ENCODE measurements at places on chromosomes 12 and 14.

DNA sequence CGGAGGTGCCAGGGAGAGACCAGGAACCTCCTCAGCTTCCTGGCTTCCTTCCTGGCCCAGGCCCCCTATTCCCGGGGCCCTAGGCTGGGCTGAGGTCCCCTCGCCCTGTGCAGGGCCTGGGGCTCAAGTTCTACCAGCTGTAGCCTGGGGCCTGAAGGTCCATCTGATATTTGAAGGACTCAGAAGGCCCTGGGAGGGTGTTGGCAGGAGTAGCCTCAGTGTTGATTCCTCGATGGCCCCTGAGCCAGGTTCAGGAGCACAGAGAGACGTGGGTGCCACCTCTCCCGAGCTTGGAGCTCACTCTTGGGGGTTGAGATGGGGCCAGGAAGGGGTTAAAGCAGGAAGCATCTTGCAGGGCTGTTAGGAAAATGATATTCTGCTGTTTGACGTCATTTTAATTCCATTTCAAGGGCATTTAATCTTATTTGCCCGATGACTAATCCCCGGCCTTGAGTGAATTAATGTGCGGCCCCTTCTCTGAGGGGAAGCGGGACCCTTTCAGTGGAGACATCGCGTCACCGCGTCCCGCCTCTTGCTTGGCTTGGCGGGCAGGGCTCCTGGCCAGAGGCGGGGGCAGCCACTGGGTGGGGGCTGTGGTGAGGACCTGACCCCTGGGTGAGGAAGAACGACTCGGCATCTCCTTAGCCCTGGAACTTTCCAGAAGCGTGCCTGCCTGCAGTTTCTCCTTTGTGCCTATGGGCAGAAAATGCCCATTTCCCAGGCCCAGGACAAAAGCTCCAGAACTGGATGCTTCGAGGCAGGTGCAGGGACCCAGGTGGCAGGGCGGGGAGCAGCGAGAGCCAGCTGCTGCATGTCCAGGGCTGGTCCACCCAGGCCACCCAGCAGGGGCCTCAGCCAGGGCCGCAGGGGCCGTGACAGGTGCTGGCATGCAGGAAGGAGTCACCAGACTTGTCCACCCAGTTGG is 158.3 kb downstream of the KIF26A start:
- DNase-seq = no peak

DNA sequence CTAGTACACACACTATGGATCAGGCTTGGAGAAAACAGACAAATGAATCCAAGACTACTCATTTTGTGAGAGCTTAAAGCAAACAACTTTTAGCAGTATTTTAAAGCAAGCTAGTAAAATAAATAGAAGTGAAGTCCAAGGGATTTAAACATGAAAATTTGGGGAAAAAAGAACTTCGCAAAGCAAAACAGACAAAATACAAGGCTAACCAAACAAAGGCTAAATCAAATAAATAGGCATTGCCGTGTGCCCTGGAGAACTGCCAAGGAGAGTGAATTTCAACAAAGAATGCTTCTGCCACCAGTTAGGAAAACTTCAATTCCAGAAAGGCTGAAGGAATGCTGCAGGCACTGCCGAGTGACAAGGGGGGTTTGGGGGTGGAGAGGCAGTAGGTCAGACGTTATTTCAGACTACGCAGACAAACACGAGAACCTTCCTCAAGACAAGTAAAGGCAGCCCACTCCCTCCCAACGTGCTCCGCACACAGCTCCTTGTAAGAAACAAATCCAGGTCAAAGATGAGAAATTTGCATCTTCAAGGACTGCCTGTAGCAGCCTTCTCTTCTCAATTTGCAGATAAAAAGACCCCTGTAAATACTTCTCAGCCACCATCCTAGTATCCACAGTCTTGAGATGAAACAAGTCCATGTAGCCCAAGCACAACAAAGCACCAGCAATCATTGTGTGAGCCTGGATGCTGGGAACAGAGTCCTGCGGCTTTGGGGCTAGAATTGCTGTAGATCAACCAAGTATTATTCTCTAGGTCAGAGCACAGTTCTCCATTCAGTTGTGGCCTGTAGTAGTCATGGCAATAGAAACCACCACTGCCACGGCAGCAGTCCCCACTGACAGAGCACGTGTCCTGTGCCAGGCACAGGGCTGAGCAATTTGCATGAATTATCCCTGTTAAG is 43.3 kb downstream of the EFCAB11 start:
- peak; percentile 54 for DNase-seq

GRCh38 chr14:68820536-68820935 is 27.7 kb upstream of the ZFP36L1 start:
- no peak for DNase-seq

- no peak for DNase-seq
These were observed 196.3 kb upstream of the PLEKHG7 start for GRCh38 chr12:92506460-92506859.

- DNase-seq = no peak
These were observed 31.5 kb upstream of the BHLHE41 start for GRCh38 chr12:26156201-26156871.

DNA sequence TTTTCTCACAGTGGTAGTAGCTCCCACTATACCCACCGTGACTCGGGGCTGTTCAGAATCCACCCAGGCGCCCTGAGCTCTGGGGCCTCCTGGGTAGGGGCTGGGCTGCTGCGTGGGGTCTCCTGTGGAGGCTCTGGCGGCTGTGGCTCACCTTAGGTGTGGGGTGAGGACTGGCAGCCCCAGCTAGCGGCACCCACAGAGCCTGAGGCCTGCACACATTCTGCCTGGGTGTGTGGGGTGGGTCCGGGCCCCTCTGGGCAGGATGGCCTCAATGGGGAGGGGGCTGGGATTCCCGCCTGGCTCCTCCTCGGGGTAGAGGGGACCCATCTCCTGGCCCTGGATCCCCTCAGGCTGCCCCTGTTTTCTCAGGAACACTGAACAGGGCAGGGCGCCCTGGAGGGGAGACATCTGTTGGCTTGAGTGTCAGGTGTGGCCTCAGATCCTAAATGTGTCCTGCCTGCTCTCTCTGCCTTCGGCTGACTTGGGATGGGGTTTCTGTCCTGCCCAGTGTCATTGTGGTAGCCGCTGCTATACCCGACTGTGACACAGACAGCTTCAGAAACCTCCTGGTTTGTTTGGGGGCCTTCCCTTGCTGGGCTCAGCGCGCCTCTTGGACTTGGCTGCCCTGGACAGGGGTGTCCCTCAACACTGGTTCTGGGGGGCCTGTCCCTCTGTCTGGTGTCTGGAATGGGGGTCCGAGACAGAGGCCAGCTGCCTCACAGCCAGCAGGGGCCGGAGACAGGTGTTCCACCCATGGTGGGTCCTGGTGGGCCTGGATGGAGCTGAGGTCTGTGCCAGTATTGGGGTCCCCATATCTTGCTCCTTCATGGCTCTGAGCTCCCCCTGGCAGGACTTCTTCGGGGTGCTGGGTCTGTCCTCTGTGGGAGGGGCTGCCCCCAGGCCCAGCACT is 354.9 kb downstream of the TMEM121 start:
- DNase-seq = peak; percentile 6

DNA sequence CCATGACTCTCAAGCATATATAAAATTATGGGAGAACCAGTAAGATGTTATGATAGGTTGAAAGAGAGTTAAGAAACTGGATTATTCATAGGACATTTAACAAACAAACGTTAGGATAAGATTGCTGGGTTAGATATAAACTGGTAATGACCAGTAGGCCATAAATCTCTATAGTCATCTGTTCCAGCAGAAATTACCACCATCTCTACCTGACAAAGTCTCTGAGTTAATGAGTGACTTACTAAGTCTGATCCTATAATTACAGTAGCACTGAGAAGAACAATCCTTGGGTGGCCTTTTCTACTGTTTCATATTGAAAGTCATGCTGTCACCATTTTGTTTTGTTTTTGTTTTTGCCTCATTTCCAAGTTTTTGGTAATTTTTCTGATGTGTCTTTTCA is 136.9 kb upstream of the CNOT2 start:
- no peak for DNase-seq

DNA sequence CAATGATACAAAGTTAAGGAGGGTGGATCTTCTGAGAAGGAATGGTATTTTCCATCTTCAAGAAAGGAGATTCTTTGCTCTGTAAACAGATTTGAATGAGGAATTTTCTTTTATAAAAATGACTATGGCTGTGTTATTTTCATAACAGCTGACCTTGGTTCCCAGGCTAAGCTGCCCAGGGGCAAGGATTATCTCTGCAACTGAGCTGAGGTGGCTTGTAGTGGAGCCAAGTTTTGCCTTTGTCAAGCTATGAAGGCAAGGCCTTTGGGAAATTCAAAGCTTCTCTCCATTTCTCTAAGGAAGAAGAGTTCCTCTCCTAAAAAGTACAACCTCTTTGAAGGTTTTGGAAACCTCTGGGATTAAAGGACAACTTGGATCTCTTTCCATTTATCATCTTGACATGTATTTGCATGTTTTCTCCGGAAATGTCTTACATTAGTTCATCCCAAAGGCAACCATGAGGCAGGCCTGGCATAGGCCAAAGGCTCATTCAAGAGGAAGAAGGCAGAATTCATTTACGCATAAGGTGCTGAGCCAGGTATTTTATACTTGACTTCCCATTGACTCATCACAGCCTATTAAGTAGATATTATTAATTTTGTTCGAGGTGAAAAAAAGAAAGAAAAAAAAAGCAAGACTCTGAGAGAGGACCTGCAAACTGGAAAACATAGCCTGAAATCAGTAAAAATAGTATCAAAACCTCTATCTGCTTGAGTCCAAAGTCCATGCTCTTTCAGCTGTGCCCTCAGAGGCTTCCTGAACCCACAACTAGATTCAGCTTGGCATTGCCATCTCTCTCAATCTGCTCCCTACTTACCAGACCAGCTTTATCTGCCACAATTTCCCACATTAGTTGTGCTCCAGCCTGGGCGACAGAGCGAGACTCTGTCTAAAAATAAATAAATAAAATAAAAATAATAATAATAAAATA is 24.0 kb upstream of the CKAP4 start:
- no peak for DNase-seq

DNA sequence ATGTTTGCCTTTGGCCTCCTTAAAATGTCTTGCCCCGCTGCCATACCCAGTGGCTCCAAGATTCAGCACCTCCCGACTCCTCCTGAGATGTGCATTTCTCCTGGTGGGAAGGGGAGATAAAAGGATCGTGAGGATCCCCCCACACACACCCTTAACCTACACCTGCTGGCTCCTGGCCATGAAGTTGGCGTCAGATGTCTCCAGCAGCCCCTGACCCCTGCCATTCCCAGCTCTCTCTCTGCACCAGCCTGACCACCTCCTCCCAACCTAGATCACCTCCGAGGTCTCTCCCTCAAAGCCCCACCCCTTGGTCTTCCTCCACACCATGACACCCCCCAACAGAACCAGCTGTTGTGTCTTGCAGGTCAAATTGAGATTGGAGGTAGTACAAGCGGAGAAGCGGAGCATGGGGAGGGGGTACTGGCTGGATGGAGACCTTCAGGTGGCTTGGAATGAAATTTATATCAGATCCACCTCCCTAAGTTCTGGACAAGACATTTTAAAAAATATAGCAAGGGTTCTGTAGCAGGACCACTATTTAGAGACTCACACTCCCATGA is 151.1 kb upstream of the FKBP4 start:
- no peak for DNase-seq
